Activated CD4-positive, alpha-beta T cell treated with anti-CD3 and anti-CD28 coated beads, Interleukin-2, amount 10 ng/mL, durations not matched to agents 7 days and 5 days (primary cell): ENCODE measurements at places on chromosomes 3 and 15. TPM values are rescaled to one million over a fixed set of nuclear protein-coding genes. Genes with fewer than 3 reads are reported as not detected.

Gene RTP4
- total RNA-seq: 19.4 TPM

Gene ZBTB47
- 0.22 TPM for total RNA-seq

Gene SH2D7
- not detected for total RNA-seq

Gene ZNF660
- not detected for total RNA-seq

Gene AGBL1
- total RNA-seq: not detected

Gene CCDC39
- total RNA-seq: not detected

Gene TNFSF10
- total RNA-seq: 97.9 TPM

Gene CTSH
- 54.8 TPM for total RNA-seq

Gene FAM227B
- total RNA-seq: 3.0 TPM

Gene IL16
- total RNA-seq: 239 TPM

Gene MUC20
- total RNA-seq: 1.2 TPM

Gene CCR3
- total RNA-seq: not detected

Gene SQOR
- 99.1 TPM for total RNA-seq

Gene CPN2
- not detected for total RNA-seq

Gene IL20RB
- 1.2 TPM for total RNA-seq
